Choroid plexus epithelial cell (primary cell): ENCODE measurements at places on chromosomes 6 and 20.

- peak; percentile 60 for DNase-seq
Observed at GRCh38 chr6:117840541-117840983, 66.5 kb upstream of the SLC35F1 start.

GRCh38 chr6:78947529-78947928 is 80.2 kb downstream of the IRAK1BP1 start:
- DNase-seq = peak; percentile 59

DNA sequence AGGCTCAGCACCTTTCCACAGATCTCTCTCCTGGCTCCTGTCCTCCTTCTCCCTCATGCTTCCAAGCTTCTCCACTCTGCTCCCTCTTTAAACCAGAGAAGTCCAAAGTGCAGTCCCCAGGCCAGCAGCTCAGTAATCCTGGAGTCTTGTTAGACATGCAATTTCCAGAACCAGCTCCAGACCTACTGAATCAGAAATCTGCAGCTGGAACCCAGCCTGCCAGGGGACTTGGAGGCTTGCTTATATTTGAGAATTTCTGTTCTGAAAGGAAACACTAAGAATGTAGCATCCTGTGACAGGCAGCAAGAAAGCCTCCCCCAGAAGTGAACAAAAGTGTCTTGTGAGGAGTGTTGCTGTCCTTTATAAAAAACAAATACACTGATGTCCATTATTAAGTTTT is 438.1 kb downstream of the BCKDHB start:
- no peak for DNase-seq

- no peak for DNase-seq
Observed at GRCh38 chr6:52579006-52579660, 2.3 kb upstream of the TRAM2 start.

- DNase-seq = no peak
Observed at GRCh38 chr6:31530659-31531058, 1.9 kb downstream of the MCCD1 start.

- no peak for DNase-seq
Observed at GRCh38 chr20:25065072-25065624, 7.2 kb upstream of the ACSS1 start.
